ENCODE measurements at places on chromosomes 5 and 9.

- DNase-seq: no peak
These were observed 453.8 kb upstream of the ZNF608 start for GRCh38 chr5:125199968-125200865.

- DNase-seq: no peak
These were observed 111.3 kb downstream of the EGFLAM start for GRCh38 chr5:38369692-38370091.

DNA sequence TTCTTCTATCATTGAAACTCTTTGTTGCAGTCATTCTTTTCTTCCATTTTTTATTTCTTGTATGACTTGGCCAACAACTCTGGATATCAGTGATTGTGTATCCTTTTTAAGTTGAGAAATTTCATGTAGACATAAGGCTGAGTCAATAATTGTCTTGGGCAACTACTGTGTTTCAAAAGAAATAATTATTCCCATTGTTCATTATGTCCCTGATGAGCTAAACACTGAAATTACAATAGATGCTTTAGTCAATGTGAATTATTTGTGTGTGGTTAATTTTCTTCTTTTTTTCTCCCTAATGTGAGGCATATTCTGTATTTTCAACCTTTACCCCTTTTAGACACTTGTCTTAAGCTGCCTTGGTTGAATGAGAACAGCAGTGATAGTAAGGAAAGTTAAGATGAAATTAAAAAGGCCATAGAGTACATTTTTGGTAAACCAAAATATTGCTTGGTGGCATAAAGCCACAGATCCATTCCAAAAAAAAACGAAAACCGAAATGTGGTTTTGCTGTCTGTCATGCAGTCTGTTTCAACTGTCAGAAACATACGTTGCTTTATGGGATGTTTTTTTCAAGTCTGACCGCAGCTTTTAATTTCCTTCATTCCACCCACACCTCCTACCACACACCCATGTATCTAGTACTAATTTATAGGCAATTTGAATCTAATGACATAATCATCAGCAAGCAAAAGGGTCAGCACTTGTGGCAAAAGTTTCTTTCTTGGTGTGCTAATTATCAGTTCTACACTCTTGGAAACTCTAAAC is 21.1 kb downstream of the TLE4 start:
- no peak for DNase-seq

- DNase-seq: no peak
These were observed 141.3 kb upstream of the NFIB start for GRCh38 chr9:14455243-14455642.

Measured in activated CD4-positive, alpha-beta T cell treated with anti-CD3 and anti-CD28 coated beads, Interleukin-2, amount 50 U/mL, for 4 hours (primary cell).